ENCODE measurements at places on chromosomes 5 and 9. TPM values are rescaled to one million over a fixed set of nuclear protein-coding genes. Genes with fewer than 3 reads are reported as not detected.

- no peak for DNase-seq
Observed at GRCh38 chr5:148343603-148344487, 8.5 kb downstream of the SPINK9 start.

- no peak for DNase-seq
Observed at GRCh38 chr5:73482383-73483136, 15.7 kb upstream of the BTF3 start.

The TTC1 gene
- 58.6 TPM for total RNA-seq

The ANKRD31 gene
- total RNA-seq, result 0.06 TPM
